ENCODE measurements at places on chromosomes 1 and 21.

DNA sequence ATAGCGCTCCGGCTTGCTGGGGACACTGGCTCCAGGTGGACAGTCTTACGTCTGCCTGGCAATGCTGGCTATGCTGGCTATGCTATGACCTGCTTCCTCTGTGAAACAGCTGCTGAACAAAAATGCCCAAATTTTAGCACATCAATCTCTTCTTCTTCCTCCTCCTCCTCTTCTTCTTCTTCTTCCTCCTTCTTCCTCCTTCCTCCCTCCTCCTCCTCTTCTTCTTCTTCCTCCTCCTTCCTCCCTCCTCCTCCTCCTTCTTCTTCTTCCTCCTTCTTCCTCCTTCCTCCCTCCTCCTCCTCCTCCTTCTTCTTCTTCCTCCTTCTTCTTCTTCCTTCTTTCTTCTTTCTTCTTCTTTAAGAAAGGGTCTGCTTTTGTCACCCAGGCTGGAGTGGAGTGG, 401.3 kb downstream of the KIF26B start:
- no peak for DNase-seq

- no peak for DNase-seq
These were observed 55.5 kb downstream of the SIM2 start for GRCh38 chr21:36754241-36754898.

GRCh38 chr21:18443701-18444100, 40.1 kb upstream of the TMPRSS15 start:
- DNase-seq: no peak

DNA sequence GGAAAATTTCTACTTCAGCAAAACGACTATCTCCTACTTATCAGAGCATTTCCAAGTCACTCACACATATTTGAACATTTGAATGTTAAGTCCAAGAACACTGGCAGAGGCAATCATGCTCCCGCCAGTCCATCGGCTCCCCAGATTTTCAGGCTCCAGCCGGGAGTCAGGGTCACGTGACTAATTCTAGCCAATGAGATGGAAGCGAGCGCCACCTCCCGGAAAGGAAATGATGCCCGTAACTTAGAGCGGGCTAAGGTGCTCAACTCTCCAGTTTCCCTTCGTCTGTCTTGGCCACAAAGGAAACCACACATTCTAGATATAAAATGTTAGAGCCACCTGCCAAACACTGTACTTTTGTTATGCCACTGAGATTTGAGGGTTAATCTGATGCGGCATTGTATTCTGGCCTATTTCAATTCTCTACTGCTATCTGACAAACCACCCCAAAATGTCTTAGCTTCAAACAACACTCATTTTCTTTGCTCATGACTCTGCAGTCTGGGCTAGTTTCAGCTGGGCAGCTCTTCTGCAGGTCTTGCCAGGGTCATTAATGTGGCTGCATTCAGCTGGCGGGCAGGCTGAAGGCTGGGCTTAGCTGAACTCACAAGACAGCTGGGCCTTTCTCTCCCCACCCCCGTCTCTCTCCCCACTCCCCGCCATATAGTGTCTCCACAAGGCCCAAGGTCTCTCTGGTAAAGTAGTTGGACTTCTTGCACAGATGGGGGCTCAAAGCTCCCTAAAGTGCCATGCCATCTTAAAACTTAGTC, 16.5 kb upstream of the LHX4 start:
- DNase-seq: no peak

GRCh38 chr1:107141491-107142126, 770 bp downstream of the NTNG1 start:
- no peak for DNase-seq

DNA sequence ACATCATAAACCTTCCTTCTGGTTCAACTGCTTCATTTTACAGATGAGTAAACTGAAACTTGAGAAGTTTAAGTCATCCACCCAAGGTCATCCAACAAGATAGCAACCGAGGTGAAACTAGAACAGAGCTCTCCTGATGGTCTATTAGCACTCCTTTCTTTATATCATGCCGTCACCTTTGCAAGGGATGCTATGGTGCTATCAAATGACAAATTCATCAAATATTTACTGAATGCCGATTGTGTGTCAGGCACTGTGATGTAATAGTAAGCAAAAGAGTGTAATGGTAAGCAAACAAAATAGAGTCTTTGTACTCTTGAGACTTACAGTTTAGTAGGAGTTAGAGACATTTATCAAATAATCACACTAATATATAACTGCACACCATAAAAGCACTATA, 14.0 kb upstream of the SGIP1 start:
- DNase-seq: no peak
